ENCODE measurements at places on chromosomes 3 and 15.

DNA sequence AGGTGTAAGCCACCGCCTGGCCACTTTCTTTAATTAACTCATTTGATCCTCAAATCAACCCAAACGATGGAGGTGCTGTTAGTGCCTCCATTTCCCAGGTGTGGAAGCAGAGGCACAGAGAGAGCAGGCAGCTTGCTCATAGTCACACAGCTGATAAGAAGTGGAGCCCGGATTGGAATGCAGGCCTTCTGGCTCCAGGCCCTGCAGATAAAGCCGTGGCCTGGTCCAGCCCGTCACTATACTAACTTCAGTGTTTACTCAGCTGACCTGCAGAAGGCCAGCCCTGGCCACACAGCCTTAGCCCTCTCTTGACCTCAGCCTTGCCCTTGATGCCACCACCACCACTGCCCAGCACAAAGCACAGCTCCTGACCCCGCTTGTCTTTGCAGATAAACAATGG is 116.7 kb downstream of the NUP210 start:
- no peak for DNase-seq

GRCh38 chr3:152299249-152299976 is 30.7 kb downstream of the MBNL1 start:
- DNase-seq = no peak

DNA sequence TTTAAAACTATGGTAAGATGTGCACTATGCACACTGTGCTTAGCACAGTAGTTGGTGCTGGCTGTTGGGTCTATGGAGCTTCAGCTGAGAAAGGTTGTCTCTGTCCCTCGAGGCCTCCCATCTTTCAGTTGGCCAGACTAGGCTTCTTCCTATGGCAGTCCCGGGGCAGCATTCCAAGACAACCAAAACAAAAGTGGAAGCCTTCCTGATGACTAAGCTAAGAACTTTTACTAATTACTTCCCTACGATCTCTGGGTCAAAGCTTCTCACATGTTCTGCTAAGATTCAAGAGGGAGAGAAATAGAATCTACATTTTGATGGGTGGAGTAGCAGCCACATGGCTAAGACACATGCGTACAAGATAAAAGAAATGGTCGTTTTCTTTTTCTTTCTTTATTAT is 342.8 kb downstream of the TUSC7 start:
- no peak for DNase-seq

DNA sequence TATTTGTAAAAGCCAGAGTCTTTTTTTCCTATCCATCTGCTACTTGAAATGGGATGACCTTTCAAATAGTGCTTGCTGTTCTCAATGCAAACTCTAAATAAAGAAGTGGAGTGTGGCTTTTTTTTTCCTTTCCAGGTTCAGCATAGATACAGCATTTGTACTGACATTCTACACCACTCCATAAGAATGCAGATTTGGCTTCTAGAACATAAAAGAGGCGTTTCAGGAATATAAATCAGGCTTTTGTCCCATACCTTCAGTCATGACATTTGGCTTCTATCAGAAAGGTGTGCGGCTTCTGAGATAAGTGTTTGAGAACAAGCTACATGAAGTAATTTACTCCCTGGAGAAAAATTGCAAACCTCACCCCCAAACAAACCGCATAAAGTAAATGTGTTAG is 553.1 kb downstream of the FHIT start:
- no peak for DNase-seq

GRCh38 chr3:162295323-162295983 is 798.8 kb downstream of the OTOL1 start:
- DNase-seq = no peak

DNA sequence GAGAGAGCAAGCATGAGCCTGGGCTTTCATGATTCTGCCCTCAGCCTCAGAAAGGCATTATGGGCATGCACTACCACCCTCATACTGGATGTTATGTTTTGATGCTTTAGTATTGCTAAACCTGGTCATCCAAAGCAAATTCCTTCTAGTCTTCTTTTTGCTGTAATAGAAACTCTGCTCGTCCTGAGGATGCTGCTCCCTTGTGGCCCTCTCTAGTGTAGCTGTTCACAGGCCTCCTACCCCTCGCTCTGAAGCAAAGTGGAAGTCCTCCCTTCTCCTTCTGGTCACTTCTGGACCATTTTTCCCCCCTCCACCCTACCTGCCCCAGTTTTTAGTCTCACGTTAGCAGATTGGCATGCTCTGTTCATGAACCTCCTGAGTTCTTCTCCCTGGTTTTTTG is 22.9 kb upstream of the CCNL1 start:
- DNase-seq = no peak

DNA sequence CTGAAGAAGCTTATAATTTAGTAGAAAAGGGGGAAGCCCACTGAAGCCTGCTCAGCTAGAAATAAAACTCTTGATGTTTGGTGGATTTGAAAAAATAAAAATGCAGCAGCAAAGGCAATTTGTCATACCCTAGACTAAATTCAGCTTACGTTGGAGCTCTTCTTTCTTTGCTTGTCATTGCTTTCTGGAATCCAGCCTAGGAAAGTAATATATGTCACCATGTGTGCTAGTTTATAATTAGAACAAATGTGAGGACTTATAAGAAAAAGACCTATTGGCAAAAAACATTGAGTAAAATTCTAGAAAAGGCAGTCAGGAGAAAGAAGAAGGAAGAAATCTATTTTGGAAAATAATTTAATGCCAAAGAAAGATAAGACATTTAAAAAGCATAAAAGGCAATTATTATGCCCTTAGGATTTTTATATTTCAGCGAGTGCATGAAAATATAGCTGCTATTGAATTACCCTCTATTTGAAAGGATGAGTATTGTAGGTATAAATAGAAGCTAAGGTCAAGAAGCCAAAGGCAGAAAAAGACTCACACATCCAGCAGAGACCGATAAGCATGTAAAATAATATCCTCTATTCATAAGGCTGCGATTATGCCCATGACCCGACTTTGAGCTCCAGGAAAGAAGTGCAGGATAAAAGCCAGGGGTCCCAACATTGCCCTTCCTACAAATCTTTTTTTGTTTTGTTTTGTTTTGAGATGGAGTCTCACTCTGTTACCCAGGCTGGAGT is 10.6 kb upstream of the BTBD1 start:
- DNase-seq = no peak

DNA sequence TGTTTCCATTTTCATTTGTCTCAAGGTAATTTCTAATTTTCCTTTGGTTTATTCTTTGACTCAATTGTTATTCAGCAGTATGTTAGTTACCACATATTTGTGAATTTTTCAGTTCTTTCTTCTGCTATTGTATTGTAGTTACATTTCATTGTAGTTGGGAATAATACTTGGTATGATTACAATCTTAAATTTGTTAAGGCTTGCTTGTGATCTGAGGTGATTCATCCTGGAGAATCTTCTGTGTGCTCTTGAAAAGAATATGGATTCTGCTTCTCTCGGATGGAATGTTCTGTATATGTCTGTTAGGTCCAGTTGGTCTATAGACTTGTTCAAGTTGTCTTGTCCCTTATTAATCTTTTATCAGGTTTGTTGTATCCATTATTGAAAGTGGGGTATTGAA is 63.4 kb upstream of the VEPH1 start:
- no peak for DNase-seq

DNA sequence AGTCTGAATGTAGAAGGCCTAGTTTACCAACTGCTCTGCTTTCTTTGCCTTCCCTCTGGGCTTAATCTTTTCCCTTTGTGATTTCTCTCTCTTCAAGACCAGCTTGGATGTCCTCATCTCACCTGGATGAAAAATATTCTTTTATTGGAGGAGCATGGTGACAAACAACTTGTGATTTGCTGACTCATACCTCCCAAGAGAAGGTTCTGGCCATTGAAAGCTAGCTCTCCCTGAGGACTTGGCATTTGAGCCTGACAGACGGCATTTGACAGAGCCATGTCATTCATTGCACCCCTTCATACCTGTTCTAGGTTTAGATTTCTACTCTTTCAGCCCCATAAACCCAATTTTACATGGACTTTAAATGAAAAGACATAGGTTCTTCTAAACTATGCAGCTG is 33.3 kb downstream of the ATG7 start:
- DNase-seq = no peak

GRCh38 chr3:114639171-114639570 is 345.3 kb downstream of the TIGIT start:
- no peak for DNase-seq

DNA sequence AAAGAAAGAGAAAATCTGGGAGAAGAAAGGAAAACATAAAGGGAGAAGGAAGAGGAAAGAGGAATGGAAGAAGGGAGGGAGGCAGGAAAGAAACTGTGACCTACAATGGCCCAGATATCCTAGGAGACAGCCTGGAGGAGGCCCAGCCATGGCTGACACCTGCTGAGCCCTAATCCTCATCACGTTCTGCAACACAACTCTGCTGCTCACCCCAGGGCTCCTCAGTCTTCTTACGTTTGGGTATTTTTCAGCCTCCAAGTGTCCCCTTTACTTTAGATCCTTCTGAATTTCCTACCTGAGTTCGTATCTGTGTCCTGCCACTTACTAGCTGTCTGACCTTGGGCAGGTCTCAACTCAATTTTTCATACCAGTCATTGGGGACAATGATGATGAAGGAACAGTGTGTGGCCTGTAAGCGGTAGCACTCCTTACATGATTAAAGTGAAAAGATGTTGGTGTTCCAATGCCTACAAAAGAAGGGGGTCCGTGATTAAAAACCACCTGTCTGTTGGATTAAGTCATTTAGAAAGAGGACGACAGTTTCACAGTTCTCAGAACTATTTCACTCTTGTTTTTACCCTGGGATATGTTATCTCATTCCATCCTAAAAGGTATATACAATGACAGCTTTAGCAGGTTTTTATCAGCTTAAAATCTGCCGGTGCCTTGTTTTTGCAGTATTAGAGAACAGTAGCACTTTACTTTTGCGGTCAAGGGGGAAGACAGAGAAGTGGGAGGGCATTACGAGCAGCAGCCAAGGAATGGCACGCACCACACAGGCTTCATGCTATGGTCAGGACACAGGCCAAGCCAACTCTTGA is 47.4 kb downstream of the CCR4 start:
- no peak for DNase-seq

All from stimulated activated CD8-positive, alpha-beta memory T cell treated with anti-CD3 and anti-CD28 coated beads, Interleukin-12 subunit alpha, Interleukin-12 subunit beta, amount 100 ng/mL, for 1 hour (primary cell).